ENCODE measurements at places on chromosomes 16 and 17.

DNA sequence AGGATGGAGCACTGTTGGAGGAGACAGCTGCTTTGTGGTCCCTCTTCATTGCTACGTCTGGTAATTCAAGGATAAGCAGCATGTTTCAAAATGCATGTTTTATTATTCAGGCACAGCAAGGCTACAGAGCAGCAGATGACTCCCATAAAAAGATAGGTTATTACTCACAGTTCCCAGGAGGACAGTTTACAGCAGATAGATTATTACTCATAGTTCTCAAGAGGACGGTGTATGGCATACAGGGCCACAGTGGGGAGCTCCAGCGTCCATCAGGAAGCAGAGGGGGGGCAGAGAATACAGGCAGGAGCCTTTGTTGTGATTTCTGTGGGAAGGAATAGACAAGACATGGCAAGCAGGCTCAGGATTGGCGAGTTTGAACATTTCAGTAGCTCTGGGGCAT, 72.9 kb downstream of the DNAH9 start:
- no peak for DNase-seq

GRCh38 chr17:83062011-83062817, 17.2 kb upstream of the METRNL start:
- DNase-seq, result no peak

GRCh38 chr17:7016418-7016817, 4.0 kb downstream of the RNASEK start:
- no peak for DNase-seq

DNA sequence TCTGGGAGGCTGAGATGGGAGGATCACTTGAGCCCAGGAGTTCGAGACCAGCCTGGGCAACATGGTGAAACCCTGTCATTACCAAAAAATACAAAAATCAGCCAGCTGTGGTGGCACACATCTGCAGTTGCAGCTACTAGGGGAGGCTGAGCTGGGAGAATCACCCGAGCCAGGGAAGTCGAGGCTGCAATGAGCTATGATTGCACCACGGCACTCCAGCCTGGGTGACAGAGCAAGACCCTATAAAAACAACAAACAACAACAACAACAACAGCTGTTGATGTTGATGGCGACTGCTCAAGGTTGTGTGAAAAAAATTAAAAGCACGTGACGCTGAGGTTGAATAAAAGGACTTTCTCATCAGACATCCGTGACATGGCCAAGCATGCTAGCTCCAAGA, 40.8 kb upstream of the CIBAR2 start:
- DNase-seq, result no peak

- DNase-seq, result peak; percentile 34
Observed at GRCh38 chr17:6627019-6627418, 13.5 kb downstream of the KIAA0753 start.

GRCh38 chr17:17570140-17570797, 21.2 kb downstream of the PEMT start:
- peak; percentile 31 for DNase-seq

GRCh38 chr17:81481073-81481799, 31.4 kb downstream of the ACTG1 start:
- DNase-seq, result peak; percentile 45

All from EL (cell line).